ENCODE measurements at places on chromosomes 4 and X.

GRCh38 chr4:6875431-6875831 is 34.2 kb upstream of the TBC1D14 start:
- DNase-seq = no peak

DNA sequence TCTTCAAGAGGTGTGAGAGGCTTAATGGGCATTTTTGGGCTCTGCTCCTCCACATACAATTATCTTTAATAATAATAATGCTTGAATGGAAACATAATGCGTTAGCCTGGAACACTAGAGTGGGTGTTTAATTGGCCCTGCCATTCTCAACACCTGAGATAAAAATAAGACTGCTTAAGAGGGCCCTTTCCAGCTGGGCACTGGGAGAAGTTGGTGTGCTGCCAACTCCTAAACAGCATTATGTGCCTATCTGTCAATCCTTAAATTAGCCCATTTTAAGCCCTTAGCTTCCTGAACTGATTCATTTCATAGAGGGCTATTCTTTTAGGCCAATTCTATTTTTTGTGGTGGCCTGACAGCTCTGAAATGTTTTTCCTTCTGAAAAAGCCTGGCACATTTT is 211.1 kb upstream of the ZIC3 start:
- no peak for DNase-seq

DNA sequence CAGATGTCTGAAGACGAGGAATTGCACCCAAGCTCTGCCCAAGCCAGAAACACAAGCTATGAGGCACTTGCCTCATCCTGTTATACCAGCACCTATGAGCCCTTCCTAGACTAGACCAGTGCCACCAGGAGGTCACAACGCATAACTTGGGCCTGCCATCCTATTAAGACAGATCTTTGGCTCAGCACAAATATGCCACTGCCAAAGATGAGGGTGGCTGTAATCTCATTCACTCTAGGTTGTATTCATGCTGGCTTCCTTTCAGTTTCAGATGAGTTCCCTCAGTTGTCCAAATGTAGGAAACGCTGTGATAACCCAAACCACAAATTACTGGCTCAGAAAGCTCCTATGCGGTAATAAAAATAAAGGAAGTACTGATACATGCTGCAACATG is 76.5 kb upstream of the CITED1 start:
- DNase-seq = no peak

DNA sequence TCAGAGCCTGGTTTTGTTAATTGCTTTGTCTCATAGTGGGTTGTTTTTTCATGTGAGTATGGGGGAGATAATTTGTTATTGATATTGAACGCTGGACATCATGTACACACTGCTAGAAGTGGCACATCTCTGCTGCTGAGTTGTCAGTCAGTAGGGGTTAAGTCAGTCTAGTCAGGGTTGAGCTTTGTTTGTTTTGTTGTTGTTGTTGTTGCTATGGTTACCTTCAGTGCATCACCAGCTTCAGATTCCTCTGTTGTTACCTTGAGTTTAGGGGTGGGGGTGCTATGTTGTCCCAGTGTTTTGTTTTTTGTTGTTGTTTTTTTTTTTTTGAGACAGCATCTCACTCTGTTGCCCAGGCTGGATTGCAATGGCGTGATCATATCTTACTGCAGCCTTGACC is 9.9 kb downstream of the YIPF6 start:
- DNase-seq = no peak

- DNase-seq = no peak
Observed at GRCh38 chrX:153578889-153579288, 20.1 kb downstream of the CCNQ start.

GRCh38 chrX:40646489-40647306 is 663 bp downstream of the CXorf38 start:
- peak; percentile 7 for DNase-seq

- DNase-seq = no peak
Observed at GRCh38 chr4:55352726-55353125, 6.7 kb downstream of the SRD5A3 start.

DNA sequence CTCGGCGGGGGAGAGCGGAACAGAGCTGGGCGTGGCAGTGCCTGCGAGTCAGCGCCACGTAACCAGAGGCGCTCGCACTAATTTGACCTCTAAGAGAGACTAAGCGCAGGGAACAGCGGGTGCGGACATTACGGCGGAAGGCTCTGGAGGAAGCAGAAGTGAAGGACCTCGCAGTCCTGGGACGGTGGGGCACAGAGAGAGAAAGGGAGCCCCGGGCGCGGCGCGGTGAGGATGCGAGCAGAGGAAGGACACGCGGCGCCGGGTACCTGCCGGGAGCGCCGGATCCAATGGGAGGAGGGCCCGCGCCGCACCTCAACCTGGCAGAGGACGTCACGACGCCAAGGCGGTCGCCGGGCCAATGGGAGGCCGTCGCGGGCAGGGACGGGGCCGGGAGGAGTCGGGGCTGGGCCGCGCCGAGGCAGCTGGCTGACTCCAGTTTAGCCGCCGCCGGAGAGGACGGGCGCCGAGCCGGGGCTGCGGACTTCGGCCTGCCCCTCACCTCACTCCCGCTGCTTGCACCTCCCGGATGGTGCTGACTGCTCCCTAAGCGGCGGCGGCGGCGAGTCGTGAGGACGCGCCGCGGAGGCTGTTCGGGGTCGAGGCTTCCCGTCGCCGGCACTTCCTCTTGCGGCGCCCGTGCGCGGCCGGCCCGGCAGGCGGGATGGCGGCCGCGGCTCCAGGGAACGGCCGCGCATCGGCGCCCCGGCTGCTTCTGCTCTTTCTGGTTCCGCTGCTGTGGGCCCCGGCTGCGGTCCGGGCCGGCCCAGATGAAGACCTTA is at the start of gene TMEM165:
Gene TMEM165, plus strand, starts transcription at position 429 of the 779 bp plus-strand sequence. Its CDS starts 233 bp downstream, at position 662.
- DNase-seq = peak; percentile 95

GRCh38 chr4:153257991-153258390 is 53.7 kb downstream of the TRIM2 start:
- no peak for DNase-seq

GRCh38 chrX:14922437-14922836 is 49.2 kb downstream of the MOSPD2 start:
- DNase-seq = no peak

DNA sequence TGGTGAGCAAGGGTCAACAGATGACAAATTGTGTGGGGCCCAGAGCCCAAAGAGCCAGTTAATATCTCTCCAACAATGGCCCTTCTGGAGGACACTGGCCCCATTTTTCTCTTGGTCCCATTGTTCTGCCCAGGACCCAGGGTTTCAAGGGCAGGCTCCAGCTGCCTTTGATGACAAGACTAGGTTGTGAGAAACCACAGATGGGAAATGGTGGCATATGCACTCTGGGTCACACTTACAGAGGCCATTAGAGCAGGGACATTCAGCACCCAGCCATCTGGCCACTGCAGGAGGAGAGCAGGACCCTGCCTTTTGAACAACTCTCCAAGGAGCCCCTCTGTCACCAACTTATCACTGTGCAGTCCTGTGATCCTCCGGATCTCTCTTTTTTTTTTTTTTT is 49.7 kb upstream of the KIAA1210 start:
- DNase-seq = no peak

DNA sequence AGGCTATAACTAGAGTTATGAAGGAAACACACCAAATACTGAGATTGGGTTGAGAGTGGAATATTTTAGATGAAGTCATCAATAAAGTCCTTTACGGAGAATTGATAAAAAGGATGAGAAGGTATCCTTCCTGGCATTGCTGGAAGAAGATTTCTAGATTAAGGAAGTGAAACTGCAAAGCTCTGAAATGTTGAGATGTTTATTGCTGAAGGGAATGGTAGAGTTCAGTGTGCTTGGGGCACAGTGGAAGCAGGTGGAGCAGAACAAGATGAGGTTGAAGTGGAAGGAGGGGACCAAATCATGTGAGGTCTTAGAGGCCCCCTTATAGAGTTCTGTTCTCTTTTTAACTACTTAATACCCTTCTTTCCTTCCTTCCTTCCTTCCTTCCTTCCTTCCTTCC is 848.5 kb downstream of the RAB28 start:
- no peak for DNase-seq

DNA sequence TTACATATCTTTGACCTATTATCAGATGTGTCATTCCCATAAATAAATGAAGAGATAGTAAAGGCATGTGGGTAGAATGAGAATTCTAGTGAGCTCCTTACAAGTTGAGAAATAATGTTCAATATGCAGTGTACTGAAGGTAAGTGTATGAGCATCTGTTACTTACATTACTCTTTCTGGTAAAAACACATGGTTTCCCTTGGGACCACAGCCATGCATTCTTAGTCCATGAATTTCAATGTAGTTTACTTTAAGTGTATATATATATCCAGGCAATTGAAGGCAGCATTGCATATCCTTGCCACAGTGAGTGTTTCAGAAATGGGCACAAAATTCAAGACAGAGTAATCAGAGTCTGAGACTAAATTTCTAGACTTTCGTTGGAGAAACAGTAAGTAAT is 277.2 kb downstream of the CXXC4 start:
- no peak for DNase-seq

DNA sequence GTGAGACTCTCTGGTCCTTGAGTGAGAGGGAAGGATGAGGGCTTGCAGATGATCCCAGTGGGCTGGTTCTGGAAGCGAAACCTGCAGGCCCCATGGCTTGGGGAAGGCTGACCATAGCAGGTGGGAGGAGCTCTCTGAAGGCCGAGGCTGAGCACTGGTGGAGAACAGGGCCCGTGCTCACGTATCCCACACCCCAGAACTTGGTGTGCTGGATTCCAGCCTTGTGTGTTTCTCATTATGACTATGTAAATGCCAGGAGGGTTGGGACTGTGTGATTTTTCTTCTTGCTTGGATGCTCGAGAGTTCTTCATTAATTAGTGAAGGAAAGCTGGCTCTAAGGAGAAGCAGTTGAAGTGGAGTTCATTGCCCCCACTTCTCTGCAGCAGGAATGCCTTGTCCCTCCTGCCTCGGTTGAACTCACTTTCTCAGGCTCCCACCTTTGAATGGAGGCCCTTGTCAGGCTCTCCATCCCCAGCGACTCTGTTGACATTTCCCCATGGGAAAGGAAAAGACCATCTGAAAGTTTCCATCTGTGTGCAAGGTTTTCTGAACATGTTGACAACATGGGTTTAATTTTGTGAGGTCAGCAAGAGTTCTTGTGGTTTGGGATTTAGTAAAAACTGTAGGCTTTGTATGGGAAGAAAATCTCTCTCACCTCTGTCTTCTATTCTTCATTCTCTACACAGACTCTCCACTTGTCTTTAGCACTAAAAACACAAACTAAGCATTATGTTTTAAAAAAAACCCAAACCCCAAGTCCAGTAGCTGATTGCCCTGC is 57.7 kb downstream of the TBL1X start:
- no peak for DNase-seq

- DNase-seq = no peak
Observed at GRCh38 chrX:153374426-153374825, 26.7 kb downstream of the PNMA6E start.

Measured in CD4-positive, CD25-positive, alpha-beta regulatory T cell (primary cell).